ENCODE measurements at places on chromosomes 7 and 10.

- peak; percentile 81 for DNase-seq
These were observed 94.7 kb upstream of the EFCAB10 start for GRCh38 chr7:105675934-105676371.

DNA sequence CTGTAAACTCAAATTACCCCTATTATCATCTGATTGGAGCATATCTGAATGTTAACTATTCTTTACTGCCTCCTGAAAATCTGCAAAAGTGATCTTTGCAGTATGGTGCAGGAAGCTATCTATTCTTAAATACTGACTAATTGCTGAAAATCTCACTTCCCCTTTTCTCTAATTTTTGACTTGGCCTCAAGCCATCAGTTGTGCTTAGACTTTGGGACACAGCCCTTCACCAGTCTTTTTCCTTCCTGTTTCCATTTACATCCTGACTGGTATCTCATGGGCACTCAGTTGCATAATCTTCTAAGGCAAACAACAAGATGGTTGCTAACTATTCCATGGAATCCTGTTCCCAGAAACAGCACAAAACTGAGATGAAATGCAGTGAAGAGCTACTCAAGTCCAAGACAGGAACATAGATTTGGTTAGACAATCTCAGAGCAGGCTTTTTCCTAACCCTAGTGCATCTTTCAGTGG is 228.5 kb downstream of the SORCS1 start:
- DNase-seq = no peak

DNA sequence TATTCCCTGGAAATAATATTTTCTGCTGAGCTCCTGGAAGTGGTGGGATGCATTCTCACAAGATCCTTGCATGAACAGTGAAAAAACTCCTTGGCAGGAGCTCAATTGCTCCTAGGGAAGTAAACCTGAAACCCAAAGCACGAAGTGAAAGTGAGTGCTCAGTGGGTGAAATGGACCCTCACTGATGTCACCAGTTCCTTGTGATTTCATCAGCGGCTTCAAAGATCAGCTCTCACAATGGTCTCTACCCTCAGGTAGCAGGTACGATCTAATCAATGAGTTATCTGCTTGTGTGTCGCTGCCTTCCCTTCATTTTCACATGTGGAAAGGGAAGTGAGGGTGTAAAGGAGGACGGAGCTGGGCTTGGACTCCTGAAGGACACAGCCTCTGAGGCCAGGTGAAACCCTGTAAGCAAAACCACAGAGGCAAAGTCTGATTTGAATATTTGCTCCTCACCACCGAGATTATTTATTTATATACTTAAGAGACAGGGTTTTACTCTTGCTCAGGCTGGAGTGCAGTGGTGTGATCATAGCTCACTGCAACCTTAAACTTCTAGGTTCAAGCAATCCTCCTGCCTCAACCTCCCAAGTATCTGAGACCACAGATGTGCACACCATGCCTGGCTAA is 255.4 kb upstream of the LYZL1 start:
- DNase-seq = no peak

DNA sequence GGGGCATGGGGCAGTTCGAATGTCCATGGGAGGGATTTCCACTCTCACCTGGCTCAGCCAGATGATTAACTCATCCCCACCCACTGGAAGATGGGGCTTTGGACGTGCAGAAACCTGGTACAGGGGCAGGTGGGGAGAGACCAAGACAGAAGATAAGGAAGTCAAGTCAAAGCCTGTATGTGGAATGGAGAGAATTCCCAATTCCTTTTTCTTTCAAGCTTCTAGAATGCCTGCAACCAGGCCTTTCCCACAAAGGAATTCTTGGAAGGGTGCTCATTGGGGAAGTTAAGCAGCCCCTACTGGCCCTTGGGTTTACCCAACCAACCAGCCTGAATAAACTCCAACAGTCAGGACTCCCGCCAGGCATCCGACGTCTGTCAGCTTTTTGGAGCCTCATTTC is 39.1 kb downstream of the CCM2 start:
- peak; percentile 25 for DNase-seq

- no peak for DNase-seq
These were observed 308.6 kb upstream of the NRP1 start for GRCh38 chr10:33643042-33643441.

DNA sequence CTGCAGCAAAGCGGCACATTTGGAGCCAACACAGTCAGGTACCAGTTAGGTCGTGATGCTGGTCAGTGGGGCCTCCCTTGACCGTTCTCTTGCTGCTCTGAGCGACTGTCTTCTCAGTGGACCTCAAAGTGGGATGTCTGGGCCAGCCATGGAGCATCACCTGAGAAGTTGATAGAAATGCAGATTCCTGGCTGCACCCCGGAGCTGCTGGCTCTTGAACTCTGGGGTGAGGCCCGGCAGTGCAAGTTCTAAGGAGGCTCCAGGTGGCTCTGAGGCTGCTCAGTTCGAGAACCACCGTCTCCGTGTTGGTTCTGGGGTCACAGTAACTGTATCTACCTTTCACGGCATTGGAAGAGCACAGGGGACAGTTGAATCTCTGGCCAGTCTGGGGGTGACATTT is 147.5 kb downstream of the WDR37 start:
- DNase-seq = no peak

DNA sequence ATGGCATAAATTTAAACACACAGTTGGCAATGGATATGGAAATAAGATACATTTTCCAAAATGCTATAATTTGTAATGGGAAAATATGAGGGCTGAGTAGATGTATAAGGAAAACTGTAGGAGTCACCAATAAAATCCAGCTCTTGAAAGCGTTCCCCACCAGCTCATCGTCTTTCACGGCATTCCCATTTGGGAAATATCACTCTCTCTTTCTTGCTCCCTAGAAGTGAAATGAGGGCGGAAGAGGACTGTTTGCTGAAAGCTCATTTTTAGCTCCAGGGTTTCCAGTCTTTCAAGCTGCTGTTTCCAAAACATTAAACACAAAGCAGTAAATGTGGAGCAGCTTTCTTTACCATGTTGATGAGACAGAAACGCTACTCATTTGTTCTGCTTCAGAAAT is 104.6 kb upstream of the SFMBT2 start:
- DNase-seq = no peak

- peak; percentile 66 for DNase-seq
These were observed 92.6 kb downstream of the SPAG6 start for GRCh38 chr10:22437620-22438588.

DNA sequence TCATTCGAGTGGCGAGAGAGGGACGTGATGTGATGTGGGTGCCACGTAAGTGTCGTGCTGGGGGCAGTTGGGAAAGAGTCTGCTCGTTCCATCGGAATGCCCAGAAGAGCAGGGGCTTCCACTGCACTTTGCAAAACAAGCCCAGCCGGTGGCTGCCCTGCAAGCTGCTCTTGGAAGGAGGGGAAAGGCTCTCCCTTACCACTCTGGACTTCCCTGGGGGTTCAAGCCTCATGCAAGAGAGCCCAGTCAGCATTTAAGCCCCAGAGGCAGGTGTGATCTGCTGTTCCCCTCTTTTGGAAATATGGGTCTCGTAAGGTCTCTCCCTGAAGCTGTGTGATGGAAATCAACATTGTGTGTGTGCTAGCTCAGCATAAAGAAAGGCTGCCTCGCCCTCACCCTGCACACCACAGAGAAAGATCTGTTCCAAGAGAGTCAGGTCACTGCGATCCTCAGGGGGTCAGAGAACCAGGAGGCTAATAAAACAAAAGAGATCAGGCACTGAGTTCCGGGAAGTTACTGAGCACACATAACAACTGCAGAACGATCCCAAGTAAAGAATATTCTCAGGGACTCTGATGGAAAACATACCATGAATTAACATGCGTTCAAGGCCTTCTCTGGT is 212.5 kb downstream of the ADAM12 start:
- DNase-seq = no peak

- DNase-seq = no peak
These were observed 11.9 kb downstream of the ANTXRL start for GRCh38 chr10:46298477-46299285.

- no peak for DNase-seq
These were observed 99.2 kb downstream of the HECW1 start for GRCh38 chr7:43211693-43212092.

DNA sequence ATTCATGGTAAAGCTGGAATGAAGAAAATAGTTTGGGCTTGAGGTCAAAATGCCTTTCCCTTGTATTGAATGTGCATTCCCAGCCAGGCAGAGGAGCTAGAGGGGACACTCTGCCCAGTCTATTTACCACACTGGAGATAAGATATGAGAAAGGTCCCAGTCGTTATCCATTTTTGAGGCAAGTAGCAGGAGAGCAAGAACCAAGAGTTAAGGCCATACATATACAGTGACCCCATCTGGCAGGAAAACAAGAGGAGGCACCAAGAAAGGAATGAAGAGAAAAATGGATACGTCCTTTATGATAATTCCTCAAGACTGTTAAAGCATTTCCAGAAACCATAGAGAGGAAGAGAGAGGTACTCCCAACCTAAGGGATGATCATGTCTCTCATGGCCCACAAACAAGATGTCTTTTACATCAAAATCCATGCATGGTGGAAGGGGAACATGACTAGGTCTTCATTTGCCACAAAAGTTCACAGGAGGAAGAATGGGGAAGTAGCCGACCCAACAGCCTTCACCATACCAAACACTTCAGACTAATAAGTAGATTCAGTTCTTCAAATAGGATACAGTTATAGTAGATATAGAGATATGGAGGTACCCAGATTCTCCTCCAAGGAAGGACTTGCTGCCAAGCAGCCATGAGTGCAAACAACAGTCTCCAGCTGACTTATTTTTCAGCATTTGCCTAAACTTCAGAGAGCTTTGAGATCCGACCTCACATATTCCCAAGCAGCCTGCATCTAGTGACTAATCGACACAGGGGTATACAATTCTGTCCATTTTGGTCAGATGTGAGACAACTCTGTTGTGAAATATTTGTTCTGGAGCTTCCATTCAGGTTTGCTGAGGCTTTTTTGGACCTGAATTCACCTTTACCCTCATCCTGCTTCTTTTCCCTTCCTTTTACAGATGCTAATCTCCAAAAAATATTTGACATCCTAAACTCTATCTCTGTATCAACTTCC is 61.1 kb upstream of the CCDC71L start:
- no peak for DNase-seq

DNA sequence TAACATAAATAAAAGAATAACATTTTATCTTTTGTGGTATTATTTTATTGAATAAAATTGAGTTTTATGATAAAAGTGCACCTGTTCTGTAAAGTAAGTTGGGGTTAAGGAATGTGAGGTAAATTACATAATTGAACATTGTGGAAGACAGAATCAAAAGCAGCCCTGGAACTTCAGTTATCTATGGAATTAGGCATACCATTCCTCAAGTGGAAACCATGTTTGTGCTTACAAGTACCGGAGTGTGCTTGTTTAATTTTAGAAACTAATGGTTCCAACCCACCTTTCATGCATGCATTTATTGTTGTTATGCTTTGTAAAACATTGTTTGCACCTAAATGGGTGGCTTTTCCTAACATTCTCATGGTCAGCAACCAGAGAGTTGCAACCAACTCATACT is 28.0 kb downstream of the RBM17 start:
- no peak for DNase-seq

GRCh38 chr7:151088856-151089699 is 2.8 kb downstream of the AGAP3 start:
- DNase-seq = no peak

GRCh38 chr7:44325811-44326241 is 432 bp upstream of the CAMK2B start:
- DNase-seq = no peak

- DNase-seq = no peak
These were observed 240.0 kb downstream of the SDHAF3 start for GRCh38 chr7:97357459-97357858.

- no peak for DNase-seq
These were observed 7.7 kb downstream of the PRTFDC1 start for GRCh38 chr10:24944512-24945255.

DNA sequence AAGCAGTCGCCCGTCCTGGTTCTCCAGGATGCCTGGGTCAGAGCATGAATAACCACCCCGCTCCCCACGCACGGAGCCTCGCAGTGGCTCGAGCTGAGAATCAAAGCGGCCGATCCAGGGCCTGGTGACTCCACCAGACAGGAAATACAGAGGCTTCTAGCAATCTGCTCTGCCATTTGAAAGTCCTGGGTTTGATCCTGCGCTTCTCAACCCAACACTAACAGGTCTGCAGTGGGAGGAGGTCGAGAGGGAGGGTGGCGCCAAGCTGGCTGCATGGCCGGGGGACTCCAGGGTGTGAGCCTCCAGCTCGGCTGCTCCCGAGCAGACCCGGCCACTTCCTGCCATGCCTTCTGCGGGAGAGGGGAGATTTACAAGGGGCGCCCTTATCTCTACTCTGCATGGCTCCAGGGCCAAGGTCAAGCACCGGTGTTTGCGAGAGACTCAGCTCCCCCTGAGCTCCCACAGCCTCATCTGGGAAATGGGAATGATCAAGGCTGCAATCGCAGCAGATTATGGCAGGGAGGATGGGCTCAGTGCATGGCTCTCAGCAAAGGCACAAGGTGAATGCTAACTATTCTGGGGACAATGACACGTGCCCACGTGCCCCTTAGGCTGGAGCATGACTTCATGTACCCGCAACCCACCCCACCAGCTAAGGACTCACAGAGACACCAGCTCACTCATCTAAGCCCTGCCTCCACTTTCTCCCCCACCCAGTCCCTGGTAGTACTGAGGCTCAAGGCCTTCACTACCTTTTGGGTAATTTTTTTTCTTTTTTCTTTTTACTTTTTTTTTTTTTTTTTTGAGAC is 73.9 kb upstream of the TNRC18 start:
- DNase-seq = no peak

DNA sequence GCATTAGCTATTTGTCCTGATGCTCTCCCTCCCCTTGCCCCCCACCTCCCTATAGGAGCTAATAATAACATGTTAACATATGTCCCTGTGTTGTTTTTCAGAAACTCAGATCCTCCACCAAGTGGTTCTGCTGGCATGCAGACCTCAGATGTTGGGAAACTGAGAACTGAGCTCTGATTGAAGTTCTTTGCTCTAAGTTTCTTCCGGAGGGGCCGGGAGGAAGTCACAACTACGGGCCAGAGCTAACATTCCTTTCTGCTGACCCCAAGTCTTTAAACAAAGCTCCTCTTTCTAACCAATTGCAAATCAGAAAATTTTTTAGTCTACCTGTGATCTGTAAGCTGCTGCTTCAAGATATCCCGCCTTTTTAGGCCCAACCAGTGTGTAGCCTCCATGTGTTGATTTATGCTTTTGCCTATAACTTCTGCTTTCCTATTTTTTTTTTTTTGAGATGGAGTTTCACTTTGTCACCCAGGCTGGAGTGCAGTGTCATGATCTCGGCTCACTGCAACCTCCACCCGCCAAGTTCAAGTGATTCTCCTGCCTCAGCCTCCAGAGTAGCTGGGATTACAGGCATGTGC is 66.6 kb downstream of the LYZL1 start:
- no peak for DNase-seq

- DNase-seq = peak; percentile 30
These were observed 36.1 kb upstream of the CCNY start for GRCh38 chr10:35300063-35300699.

- peak; percentile 67 for DNase-seq
These were observed 45.8 kb upstream of the WIPI2 start for GRCh38 chr7:5143935-5144903.

DNA sequence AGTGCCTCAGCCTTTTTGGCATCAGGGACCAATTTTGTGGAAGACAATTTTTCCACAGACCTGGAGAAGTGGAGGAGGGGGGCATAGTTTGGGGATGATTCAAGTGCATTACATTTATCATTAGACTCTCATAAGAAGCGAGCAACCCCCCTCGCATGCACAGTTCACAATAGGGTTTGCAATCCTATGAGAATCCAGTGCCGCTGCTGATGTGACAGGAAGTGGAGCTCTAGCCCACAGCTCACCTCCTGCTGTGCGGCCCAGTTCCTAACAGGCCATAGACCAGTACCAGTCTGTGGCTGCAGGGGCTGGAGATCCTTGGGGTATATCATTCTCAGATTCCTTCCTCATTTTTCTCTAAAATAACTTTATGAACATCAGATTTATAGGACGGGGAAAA is 50.8 kb downstream of the ATAD1 start:
- no peak for DNase-seq

GRCh38 chr7:123935436-123936381 is 10.7 kb downstream of the SPAM1 start:
- DNase-seq = no peak
